ENCODE measurements at places on chromosomes 1 and 21. TPM values are rescaled to one million over a fixed set of nuclear protein-coding genes. Genes with fewer than 3 reads are reported as not detected.

Gene CELA3B
- total RNA-seq = not detected

Gene PATJ
- 13.5 TPM for total RNA-seq

Gene SEMA6C
- total RNA-seq = 24.8 TPM

Gene PIGM
- 5.9 TPM for total RNA-seq

Gene CCDC185
- total RNA-seq = under 0.01 TPM

Gene PTPN22
- total RNA-seq = 0.25 TPM

Gene OR2T6
- total RNA-seq = not detected

Gene ASAP3
- total RNA-seq = 6.9 TPM

Gene CAMK1G
- total RNA-seq = 3.4 TPM

Gene KCNAB2
- 9.1 TPM for total RNA-seq

Gene HSD3B1
- total RNA-seq = not detected

Gene LEFTY2
- under 0.01 TPM for total RNA-seq

Gene CD247
- 1.7 TPM for total RNA-seq

Gene TOE1
- 4.4 TPM for total RNA-seq

Gene APCS
- not detected for total RNA-seq

Gene NPPB
- not detected for total RNA-seq

Gene TNN
- 1.7 TPM for total RNA-seq

Gene AMY1C
- not detected for total RNA-seq

Gene PLCH2
- 9.1 TPM for total RNA-seq

Gene PLEKHA6
- 10.3 TPM for total RNA-seq

Gene CD53
- 2.7 TPM for total RNA-seq

Gene GLIS1
- not detected for total RNA-seq

Gene PTCH2
- total RNA-seq = 1.7 TPM

Measured in temporal lobe (tissue), 4 donors.